A172 (cell line): ENCODE measurements at places on chromosomes 2 and 18.
A peak's percentile ranks its signal among the peaks of the same experiment; 100 is the strongest.

GRCh38 chr2:60125611-60126426 lies 427.6 kb downstream of the BCL11A start:
- no peak for DNase-seq

- DNase-seq: no peak
Measured at GRCh38 chr2:55391155-55391554, 28.5 kb downstream of the CCDC88A start.

GRCh38 chr2:45860136-45861121 lies 209.0 kb downstream of the PRKCE start:
- DNase-seq: peak; percentile 6

- DNase-seq: no peak
Measured at GRCh38 chr18:75558790-75559189, 131.3 kb upstream of the SMIM21 start.

DNA sequence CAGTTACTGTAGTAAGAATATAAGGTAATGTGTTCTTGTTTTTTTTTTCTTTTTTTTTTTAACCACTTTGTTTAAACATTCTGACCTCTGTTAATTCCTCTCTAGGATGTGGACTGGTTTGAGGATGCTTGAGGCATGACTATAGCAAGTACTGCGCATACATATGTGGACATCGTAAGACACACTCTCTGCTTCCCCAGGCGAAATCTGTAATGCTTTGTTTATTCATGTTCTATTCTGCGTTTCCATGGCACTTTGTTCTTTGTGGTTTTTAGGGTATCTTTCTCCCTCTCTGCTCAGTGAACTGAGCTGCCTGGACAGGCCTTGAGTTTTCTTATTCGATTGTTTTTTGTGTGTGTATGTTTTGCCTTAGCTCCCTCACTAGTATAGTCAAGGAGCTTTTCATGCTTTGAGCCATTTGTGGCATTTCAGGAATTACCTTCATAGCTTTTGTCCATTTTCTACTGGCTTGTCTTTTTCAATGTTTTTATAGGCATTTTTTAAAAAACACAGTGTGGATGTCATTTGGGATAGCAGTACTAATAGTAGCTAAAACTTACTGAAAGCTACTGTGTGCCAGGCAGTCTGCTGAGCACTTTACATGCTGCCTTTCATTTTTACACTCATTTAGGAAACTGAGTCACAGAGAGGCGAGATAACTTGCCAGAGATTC lies 1.9 kb upstream of the SH3BP4 start:
- DNase-seq: peak; percentile 63

- no peak for DNase-seq
Measured at GRCh38 chr2:66919286-66919685, 477.8 kb upstream of the ETAA1 start.

- DNase-seq: peak; percentile 64
Measured at GRCh38 chr2:237264480-237265219, 149.3 kb downstream of the COL6A3 start.

GRCh38 chr18:58870130-58870529 lies 5.5 kb downstream of the ZNF532 start:
- no peak for DNase-seq

DNA sequence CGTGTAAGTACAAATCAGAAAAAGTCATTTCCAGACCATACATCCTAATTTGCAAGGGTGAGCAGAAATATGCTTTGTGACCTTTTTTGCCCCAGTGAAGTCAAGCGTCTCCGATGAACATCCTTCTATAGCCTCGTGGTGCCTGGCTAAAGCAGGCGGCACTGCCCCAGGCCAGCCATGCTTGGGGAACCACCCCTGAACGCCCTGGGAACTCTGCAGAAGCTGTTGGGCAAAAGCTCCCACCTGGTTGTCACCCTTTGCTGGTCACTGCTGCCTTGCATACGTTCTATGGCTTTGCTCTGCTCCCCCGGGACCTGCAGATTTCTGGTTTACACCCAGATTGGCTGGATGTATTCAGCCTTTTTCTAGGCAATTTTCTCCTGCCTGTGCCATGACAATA lies 256.4 kb downstream of the SS18 start:
- no peak for DNase-seq

DNA sequence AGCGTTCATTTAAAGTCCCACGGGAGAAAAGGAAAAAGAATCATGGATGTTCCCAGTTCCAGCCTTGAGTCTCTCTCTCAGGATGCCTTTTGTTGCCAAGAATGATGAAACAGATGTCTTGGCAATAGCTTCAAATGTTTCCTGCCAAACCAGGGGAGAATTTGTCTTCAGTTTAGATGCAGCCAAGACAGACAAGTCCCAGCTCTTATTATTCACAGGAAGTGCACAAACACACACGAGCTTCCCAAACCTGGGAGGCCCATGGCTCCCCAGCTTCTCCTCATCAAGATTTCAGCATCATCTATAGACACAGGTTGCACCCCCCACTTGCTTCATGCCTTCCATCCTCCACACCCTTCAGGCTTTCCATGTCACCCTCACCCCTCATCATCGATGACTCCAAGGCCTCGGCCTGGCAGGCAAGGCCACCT lies 45.9 kb downstream of the HS1BP3 start:
- DNase-seq: no peak

GRCh38 chr2:160842286-160842685 lies 317.9 kb upstream of the TANK start:
- DNase-seq: no peak

- no peak for DNase-seq
Measured at GRCh38 chr2:205346649-205347048, 335.7 kb upstream of the NRP2 start.

- DNase-seq: no peak
Measured at GRCh38 chr2:216549926-216550690, 51.5 kb downstream of the RPL37A start.

DNA sequence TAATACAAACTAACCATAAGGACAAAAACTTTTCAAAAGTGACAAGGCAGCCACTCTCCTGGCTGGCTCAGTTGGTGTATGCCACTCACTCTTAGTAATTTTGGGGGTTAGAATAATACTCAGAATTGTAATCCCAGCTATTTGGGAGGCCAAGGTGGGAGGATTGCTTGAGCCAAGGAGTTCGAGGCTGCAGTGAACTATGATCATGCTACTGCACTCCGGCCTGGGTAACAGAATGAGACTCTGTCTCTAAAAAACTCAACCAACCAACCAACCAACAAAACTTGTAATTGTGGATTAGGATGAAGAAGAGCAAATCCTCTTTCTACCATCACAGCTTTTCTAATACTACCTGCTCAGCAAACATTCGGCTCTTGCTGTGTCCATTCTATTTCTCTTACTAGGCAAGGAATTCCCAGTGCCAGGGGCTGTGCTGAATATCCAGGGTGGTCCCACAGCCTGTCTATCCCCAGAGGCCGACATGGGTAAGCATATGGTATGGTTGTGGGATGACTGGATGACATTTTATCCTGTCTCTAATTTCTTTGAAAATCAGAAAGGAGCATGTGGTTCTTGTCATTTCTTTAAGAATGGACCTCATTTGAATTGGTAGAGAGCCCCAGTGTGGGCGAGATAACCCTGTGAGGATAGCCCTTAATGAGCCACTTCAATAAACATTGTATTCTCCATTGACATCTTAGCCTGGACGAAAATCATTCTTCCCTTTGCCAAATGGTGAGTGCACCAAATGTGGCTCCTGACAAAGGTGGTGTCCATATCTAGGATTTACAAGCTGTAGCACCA lies 220.1 kb downstream of the MYCN start:
- DNase-seq: no peak

DNA sequence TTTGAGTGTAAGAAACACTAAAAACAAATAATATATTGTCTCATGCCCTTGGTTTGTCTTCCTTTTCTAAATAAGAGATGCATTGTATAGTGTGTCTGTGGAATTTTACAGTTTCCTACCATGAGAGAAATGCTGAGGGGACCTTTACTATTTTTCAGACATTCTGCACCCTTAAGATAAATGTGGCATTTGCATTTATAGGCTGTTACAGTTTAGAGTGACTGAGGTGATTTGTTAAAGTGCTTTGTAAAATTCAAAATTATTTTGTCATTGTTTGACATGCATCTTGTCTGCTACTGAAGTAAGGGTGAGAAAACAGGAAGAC lies 78.9 kb upstream of the ZSWIM2 start:
- DNase-seq: no peak

DNA sequence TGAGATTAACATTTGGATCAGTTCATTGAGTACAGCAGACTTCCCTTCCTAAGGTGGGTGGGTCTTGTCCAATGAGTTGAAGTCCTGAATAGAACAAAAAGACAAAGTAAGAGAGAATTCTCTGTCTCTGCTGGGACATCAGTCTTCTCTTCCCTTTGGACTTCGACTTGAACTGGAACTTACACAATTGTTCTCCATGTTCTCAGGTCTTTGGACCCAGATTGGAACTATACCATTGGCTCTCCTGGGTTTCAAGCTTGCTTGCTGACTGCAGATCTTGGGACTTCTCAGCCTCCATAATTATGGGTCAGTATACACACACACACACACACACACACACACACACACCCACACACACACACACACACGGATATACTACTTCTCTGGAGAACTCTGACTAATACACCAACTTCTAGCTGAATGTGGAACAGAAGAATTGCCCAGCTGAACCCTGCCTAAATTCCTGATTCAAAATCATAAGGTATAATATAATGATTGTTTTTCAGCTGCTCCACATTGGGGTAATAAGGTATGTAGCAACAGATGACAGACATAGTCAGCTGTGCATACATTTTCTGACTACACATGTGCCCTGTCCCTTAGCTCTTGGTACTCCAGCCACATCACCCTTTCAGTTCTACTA lies 214.0 kb downstream of the TGIF1 start:
- DNase-seq: no peak

GRCh38 chr2:40700231-40700954 lies 248.5 kb upstream of the SLC8A1 start:
- DNase-seq: no peak

GRCh38 chr2:61471905-61472805 lies 1.3 kb upstream of the USP34 start:
- peak; percentile 40 for DNase-seq

GRCh38 chr2:105497094-105497493 lies 98.2 kb upstream of the FHL2 start:
- DNase-seq: no peak

GRCh38 chr2:95310651-95311050 lies 13.5 kb downstream of the KCNIP3 start:
- no peak for DNase-seq

DNA sequence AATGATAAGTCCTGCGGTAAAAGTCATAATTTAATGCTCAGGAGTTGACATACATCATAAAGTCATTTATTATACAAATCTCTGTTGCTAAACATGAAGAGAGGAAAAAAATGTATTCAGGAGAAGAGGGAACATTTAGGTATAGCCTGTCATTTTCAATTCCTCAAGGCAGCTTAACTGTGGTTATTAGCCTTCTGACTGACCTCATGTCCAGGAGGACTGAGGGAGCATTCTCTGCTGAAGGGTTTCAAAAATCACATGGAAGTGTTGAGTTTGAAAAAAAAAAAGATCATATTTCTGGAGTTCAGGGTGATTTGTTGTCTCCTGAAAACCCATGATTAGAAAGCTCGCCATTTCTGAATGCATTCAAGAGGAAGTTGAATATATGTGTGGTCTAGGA lies 1371.1 kb upstream of the LRRTM1 start:
- DNase-seq: no peak
